CD4-positive, alpha-beta T cell treated with Interleukin-17A for 1 hour (primary cell): ENCODE measurements at places on chromosomes 12 and 14.

GRCh38 chr14:75979071-75979571 is 2.7 kb downstream of the TGFB3 start:
- peak; percentile 19 for DNase-seq

GRCh38 chr14:21985081-21985480 is 311.5 kb upstream of the OR4E1 start:
- no peak for DNase-seq

DNA sequence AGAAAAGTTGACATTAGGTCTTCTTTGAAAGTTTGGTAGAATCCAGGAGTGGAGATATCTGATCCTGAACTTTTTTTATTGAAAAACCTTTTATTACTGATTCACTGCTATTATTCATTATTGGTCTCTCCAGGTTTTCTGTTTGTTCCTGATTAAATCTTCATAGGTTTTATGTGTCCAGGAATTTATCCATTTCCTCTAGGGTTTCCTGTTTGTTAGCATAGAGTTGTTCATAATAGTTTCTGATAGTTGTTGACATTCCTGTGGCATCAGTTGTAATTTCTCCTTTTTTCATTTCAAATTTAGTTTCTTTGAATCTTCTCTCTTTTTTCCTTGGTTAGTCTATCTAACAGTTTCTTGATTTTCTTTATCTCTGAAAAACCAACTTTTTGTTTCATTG is 370.3 kb downstream of the SLC6A15 start:
- no peak for DNase-seq

- DNase-seq = no peak
These were observed 17.3 kb upstream of the LIN7A start for GRCh38 chr12:80954857-80955520.

- no peak for DNase-seq
These were observed 11.5 kb upstream of the CCDC175 start for GRCh38 chr14:59588101-59588500.

DNA sequence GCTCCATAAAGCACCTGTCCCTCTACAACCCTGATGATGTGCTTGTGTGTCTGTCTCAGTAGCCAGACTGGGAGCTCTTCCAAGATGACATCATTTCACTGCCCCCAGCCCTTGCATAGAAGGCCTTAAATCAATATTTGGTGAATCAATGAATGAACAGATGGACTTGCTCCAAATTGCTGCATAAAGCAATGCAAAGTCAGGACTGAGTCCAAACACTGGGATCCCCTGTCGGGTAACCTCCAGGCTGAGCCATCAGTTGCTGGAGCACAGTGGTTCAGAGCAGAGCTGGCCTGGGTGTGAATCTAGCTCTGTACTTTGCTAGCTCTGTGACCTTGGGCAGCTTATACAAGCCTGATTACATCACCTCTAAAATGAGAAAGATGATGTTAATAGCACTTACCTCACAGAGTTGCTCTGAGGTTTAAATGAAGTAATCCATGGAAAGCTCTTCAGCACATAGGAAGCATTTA is 120.3 kb upstream of the VASH1 start:
- DNase-seq = no peak

DNA sequence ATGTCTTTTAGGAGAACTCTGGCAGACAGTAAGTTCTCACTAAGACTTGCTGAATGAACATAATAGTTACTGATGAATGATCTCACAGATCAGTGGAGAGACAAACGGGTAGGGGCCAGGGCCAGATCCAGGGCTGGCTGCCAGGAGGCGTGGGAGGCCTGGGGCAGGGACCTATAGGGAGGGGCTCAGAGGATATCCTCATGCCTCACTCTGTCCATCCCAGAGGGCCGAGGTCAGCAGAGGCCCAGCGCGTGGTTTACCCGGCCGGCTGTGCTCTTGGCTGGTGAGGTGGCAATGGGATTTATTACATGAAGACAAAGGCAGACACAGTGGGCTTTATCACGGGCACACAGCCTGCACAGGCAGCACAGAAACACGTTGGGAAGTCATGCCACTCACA is 85.4 kb downstream of the CHGA start:
- no peak for DNase-seq

DNA sequence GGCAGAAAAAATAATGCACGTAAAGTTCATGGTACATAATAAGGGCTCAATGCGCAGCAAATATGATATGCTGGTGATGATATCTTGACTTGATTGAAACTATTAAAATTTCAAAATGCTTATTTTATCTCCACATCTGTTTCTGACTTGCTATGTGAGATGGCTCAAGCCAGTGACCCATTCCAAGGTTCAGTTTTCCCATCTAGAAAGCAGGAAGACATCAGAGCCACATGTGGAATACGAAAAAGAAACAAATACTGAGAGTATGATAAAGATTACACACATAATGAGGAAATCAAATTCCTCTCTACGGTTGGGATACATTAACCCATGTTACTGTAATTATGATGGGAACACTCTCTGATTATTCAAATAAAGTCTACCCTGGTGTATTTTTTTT is 24.0 kb upstream of the TSPAN11 start:
- DNase-seq = no peak

DNA sequence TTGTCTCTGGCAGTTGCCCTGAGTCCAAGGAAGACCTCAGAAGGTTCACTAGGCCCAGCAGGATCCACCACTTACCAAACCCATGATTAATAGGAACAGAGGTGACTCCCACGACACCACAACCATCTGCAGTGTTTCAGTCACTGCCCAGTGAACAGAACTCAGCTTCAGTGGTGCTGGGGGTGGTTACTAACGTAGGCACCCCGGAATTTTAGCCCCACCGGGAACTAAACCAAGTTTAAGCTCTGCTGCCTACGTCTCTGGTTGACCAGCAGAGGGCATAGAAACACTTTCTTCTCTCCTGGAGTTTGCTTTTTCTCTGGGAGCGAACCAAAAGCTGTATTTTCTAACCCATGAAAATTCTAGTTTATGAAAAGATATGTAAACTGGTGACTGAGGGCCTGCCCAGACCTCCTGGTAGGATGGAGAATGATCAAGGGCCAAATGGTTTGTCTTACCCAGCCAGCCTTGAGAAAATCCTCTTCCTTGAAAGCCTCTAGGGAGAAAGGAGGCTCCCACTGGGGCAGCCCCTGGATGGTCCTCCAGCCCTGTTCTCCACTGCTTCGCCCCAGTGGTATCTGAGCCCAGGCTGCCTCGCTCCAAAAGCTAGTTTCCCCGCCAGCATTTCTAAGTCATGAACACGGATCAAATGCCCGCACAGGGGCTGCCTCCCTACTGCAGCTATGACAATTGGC is 379.8 kb downstream of the DPF3 start:
- no peak for DNase-seq

GRCh38 chr12:83664650-83665049 is 977.9 kb downstream of the TMTC2 start:
- no peak for DNase-seq

GRCh38 chr14:52354242-52354641 is 40.1 kb downstream of the PTGER2 start:
- no peak for DNase-seq

- DNase-seq = no peak
These were observed 51.5 kb downstream of the SUDS3 start for GRCh38 chr12:118427819-118428218.

DNA sequence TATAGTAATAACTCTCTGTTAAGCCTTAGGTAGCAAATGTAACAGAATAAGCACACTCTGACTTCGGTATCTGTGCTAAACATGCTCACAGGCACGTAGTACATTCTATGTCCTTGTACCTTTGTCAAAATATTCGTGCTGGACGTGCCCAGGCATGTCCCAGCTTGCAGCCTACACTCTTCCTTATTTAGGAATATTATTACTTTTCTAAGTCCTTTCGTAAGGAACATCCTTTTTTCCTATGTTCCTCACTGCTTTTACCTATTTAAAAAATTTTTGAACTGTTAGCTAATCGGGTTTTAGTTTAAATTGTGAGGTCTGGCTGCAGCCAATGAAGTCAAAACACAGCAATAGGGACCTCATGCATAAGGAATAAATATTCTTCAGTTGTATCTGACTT is 24.1 kb upstream of the UBC start:
- DNase-seq = no peak

DNA sequence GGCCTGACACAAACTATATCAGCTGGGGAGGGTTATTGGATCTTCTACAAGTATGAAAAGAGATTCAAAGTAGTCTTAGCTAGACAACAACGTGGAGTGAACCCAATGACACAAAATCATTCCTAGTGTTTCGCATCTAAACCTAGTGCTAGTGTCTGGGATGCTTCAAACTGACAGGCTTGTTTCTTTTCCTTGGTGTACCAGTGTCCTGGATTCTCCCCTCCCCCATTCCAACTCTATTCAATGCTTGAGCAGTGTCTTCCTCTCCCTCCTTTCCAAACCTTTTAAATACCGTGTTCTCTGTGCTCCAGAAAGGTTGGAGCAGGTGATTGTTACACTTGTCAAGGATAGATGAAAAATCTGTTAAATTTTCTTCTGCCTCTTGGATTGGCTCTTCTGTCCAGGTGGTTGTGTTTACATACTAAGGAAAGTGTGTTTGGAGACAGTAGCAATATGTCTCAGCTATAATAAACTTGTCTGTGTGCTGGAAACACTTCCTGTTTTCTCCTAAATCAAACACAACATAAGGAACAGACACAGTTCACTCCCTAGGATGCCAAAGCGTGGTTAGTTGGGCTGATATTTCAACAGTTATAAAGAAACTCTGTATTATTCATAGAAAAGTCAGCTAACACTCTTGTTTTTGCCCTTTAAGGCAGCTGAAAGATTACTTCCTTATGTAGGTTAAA is 14.4 kb upstream of the GUCY2C start:
- DNase-seq = no peak

- DNase-seq = no peak
These were observed 210.6 kb upstream of the ABCD2 start for GRCh38 chr12:39830171-39830570.

DNA sequence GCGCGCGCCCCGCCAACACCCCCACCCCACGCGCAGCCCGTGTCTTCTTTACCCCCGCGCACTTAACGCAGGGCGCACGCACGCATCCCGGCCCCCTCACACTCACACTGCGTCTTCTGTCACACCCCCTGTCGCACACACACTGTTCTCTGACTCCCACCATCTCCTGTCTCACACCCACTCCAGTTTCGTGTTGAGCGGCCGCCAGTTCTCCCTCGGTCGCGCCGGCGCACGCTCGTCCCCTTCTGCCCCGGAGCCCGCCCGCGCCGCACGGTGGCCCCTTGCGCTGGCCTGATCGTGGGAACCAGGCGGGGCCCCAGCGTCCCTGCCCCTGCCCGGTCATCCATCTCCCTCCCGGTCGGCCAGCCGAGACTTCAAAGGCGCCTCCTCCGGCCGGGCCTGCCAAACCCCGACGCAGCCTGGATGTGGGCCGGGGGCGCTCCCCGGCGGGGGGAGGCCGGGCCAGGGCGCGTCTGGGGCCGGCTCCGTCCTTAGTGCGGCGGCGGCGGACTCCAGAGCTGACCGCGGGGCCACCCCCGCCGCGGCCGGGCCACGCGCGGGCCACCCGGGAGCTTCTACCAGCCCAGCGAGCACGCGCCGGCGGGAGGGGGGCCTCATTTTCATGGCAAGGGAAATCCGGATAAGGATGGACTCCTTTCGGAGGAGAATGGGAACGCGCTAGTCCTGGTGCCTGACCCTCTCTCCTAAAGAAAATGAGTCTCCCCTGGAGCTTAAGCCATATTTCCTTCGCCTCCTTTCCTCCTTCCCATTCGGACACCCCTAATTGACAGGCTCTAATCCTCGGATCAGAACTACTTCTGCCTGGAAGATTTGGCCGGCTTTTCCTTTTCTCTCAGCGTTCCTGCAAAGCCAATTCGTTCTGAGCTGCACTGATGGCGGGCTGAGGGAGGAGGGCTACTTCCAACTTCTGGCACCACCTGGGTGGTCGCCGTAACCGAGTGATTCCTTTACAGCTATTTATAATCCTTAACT is 82.0 kb upstream of the HMGA2 start:
- no peak for DNase-seq

GRCh38 chr12:9064201-9064814 is 51.4 kb downstream of the A2M start:
- peak; percentile 56 for DNase-seq

DNA sequence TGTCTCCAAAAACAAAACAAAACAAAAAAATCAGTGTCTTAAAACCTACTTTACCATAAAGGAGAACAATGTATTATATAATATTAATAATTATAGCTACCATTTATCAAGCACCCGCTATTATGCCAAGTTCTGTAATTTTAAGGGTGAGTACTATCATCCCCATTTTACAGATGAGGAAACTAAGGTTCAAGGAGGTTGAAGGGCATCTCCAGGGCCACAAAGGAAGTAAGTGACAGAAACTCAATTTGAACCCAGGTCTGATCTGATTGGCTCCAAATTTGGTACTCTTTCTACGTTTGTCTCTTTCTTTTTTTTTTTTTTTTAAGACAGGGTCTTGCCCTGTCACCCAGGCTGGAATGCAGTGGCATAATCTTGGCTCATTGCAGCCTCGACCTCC is 115.4 kb downstream of the BCAT1 start:
- DNase-seq = no peak

DNA sequence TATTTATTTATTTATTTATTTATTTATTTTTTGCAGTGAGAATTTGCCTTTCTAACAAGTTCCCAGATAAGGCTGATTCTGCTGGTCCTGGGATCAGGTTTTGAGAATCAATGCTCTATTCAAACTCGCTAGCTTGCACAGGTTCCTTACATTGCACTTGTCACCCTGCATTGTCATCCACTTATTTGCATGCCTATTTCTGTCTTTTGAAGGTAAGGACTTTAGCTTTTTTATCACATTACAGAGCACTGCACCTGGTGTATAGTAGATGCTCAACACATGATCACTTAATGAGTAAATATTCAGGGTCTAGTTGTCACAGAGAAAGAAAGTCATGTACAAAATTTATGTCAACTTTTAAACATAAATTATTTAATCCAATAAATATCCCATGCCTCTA is 219.7 kb upstream of the BTG1 start:
- DNase-seq = no peak

GRCh38 chr12:92244036-92244435 is 98.4 kb upstream of the BTG1 start:
- no peak for DNase-seq
